COR-L47 (cell line): ENCODE measurements at places on chromosomes 11 and 22.

GRCh38 chr11:87036756-87037449, 831 bp upstream of the TMEM135 start:
- DNase-seq = no peak

- DNase-seq = no peak
Measured at GRCh38 chr11:87832211-87832610, 343.0 kb downstream of the RAB38 start.

GRCh38 chr22:28480000-28480715, 199.5 kb downstream of the TTC28 start:
- DNase-seq = no peak

- no peak for DNase-seq
Measured at GRCh38 chr11:47329431-47329986, 23.0 kb downstream of the MYBPC3 start.

DNA sequence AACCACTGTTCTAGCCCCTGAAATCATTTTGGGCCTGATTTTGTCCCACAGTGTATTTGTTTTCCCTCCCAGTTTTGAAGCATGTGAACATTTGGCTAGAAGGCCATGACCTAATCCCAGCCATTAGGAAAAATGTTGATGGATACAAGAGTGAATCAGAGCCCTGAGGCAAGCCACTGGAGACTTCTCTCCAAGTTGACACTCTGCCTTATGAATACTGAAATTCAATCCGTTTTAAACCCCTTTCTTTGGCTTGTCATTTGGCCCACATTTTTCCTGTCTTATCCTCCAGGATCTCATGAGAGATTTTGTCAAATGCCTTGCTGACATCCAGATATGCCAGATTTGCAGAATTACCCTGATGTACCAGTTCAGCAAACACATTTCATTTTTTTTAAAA, 158.8 kb downstream of the FAT3 start:
- DNase-seq = no peak

GRCh38 chr22:46178755-46179505, 28.6 kb downstream of the PPARA start:
- DNase-seq = no peak

DNA sequence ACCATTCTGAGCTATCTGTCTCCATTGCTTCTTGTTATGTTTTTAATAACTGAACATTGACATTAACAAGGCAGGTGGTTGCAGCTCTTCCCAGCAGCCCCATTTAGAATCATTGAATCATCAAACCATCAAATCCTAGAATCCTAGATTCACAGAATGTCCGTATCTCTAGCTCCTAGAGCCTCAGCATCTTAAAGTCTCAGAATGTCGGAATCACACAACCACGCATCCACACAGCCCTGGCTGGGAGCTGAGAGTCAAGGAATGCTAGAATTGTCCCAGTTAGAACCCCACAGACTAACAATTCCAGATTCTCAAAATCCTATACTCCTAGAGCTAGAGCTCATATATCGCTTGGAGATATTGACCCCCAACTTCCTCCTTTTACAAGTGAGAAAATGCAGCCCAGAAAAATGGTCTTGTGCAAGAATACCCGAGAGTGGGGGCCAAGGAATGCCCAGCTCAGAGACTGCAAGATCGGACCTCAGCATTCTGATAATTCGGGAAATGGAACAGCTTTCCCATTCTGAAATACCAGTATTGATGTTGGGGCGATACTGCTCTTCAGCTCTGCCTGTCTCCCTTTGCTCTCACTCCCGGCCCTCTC, 38.8 kb downstream of the PDE2A start:
- no peak for DNase-seq

GRCh38 chr11:130785380-130786116, 130.7 kb downstream of the SNX19 start:
- no peak for DNase-seq

GRCh38 chr11:83845797-83846196, 559.6 kb upstream of the CCDC90B start:
- no peak for DNase-seq

- no peak for DNase-seq
Measured at GRCh38 chr22:49765091-49765771, 62.4 kb downstream of the BRD1 start.

DNA sequence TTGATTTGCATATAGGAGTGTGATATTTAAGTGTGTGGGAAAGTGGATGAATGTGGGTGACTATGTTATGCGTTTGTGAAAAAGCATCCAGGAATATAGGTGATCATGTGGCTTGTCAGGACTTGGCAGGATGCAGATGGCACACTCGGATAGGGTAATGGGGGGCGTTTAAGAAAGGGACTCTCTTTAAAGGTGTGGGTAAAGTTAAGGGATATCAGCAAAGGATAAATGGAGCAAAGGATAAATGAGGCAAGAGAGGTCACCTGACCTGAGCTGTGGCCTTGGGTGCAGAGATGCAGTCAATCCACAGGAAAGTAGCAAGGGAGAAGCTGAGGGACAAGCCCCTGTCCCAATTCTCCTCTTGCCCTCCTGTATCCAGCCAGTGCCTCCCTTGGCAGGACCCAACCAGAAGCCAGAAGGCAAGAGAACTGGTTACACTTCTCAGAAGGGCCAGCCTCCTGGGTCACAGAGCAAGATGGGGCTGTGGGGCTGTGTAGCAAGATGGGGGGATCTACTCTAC, 47.5 kb upstream of the GRAMD1B start:
- DNase-seq = no peak
